ENCODE measurements at places on chromosomes 13 and 19.

DNA sequence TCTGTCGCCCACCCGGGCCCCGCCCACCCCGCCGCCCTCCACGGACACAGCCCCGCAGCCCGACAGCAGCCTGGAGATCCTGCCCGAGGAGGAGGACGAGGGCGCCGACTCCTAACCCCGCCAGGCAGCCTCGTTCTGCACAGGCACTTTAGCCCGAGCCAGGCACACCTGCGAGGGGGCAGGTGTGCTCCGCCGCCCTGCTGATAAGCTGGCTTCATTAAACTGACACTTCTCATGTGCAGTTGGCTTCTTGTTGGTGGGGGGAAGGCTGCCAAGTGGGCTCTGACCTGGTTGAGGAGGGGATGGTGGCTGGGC, 8.2 kb downstream of the IL4I1 start:
- no peak for DNase-seq

- DNase-seq, result no peak
Measured at GRCh38 chr13:111614613-111615012, 294.2 kb downstream of the TEX29 start.

- no peak for DNase-seq
Measured at GRCh38 chr19:47063874-47064273, 15.4 kb upstream of the TMEM160 start.

DNA sequence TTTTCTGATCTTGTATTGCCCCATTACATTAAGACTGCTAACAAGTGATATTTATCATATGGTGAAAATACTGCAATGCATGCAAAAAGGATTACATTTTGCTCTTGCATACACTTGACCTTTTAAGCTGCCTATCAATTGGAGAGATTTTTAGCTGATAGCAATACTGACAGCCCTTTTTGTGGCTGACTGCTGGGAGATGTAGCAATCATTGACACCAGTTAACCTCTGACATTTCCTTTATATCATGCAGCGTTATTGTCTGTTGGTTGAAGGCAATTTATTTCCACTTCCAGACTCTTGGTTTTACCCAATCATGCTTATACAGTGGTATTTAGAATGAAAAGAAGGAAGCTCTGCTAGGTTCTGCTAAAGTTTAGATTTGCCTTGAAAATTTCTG, 364.0 kb downstream of the LMO7 start:
- no peak for DNase-seq

DNA sequence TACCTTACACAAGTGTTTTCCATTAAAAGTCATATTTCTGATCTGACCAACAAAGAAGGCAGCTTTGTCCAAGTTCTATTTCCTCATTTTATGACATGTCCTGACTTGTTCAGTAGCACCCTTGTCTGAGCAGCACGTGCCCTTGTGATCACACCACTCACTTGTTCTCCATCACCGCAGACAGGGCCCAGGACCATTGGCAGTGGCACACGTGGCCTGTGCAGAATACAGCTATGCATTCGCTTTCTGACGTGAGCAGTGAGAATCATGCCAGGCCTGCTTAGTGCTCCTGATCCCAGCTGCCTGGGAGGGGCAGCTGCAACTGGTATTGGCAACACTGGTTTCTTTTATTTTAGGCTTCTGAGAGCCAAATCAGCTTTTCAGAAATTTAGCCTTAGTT, 134.2 kb downstream of the FRY start:
- DNase-seq, result no peak

All from AG09319 (cell line).